ENCODE measurements at places on chromosomes 6 and 20. TPM values are rescaled to one million over a fixed set of nuclear protein-coding genes. Genes with fewer than 3 reads are reported as not detected.

CTCFL gene
- not detected for total RNA-seq

ZSCAN31 gene
- 2.0 TPM for total RNA-seq

TRIM15 gene
- total RNA-seq = not detected

SIRPB2 gene
- not detected for total RNA-seq

SAMD5 gene
- not detected for total RNA-seq

TFAP2D gene
- not detected for total RNA-seq

All from activated CD8-positive, alpha-beta T cell treated with anti-CD3 and anti-CD28 coated beads for 36 hours (primary cell).